ENCODE measurements at places on chromosomes 7 and 10.

DNA sequence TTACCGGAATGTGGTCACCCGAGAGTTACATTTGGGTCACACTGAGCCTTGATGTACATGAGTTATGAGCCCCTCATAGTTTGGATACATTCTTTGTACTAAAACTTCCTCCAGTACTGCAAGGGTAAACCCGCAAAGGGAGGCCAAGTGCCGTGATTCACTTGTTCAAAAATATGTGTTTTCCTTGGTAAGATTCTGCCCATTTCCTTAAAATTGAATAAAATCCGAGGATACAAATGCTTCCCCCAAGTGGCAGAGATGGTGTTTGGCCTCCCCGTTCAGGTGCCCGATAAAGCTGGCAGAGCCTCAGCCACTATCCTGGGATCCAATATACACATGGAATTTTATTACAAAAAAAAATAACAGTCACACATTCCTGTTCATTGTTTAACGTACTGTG, 268.3 kb downstream of the DIP2C start:
- DNase-seq: no peak

DNA sequence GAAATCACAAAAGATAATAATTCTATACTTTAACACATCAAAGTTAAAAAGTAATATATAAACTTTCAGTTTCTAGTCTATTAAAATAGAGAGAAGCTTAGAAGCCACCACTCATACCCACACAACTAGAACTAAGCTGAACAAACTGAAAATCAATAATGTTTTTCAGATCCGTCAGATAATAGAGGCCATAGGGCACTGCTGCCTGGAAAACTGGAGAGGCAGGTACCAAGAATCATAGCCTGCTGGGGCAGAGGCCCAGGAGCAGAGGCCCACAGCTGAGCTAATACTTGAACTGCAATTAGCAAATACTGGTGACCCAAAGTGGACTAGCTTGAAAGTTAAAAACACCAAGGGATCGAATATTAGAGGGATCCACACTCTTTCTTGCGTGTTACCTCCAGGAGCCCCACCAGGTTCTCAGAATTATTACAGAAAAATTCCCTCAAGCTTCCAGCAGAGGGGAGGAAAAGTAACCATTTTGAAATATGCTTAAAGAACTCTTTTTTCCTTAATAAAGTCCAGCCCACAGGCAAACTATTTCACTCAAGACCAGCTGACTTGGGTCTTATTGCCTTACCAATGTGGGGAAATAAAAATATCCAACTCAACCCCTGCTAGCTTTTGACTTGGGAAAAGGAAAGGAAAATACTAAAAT, 774.1 kb upstream of the IGFBP3 start:
- no peak for DNase-seq

GRCh38 chr10:61779950-61780659, 117.4 kb downstream of the CABCOCO1 start:
- peak; percentile 24 for DNase-seq

DNA sequence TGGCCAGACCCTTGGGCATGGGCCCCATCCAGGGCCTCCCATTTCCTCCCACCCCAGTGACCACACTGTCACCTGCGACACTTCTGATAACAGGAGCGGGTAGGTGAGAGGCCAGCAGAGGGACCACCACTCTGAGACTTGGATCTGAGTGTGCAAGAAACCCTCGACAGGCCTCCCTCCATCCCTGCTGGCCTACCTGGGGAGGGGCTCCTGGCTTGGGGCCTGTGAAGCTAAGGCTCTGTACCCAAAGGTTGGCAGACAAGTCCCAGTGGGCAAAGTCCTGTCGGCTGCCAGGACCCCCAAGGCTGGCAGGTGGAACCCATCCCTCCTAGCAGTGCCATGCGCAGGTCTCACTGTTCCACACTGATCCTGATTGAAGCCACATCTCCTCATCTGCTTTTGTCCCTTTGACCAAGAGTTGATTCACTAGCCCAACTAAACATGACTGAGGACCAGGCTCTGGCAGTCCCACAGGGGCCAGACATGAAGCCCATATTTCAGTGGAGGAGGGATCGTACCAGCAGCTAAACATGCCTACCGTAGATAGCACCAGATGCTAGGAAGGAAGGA, 1.2 kb upstream of the PGAM2 start:
- no peak for DNase-seq

DNA sequence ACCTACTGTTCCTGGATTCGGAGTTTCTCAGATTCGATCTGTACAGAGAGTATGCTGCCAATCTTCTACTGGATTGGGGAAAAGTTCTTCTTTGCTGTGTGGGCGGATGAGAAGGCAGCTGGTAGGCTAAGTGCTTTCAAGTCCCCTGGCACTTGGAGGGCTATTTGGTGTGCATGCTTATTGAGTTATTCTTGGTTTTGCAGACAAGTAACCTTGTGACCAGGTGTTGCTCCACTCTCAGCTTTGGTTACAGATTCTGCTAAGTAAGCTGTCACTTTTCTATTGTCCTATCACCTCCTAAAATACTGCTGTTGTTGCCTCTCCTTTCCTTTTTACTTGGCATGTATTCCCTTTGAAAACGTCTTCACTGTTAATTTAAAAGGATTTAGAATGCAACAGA, 1375.1 kb upstream of the LRRTM3 start:
- no peak for DNase-seq

DNA sequence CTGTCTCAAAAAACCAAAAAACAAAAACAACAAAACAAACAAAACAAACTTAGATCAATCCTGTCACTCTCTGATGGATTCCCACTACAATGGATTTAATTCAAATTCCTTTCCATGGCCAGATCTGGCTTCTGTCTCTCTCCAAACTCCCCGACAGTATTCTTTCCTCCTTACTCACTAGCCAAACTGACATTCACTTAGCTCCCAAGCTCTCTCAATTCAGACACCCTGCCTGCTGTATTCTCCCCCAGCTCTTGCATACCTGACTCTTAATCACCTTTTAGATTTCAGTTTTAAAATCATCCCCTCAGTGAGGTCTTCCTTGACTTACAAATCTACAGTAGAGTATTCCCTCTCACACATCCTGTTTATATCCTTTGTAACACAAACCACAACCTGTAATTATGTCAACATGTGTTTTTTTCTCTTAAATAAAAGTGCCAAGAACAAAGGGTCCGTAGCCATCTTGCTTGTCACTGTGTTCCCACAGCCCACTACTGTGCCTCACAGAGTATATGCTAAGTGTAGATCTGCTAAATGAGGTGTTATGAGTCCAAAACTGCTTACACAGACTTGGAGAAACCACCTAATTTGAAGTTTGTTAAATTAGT, 14.4 kb downstream of the HERPUD2 start:
- DNase-seq: no peak

GRCh38 chr10:131832056-131832685, 68.6 kb upstream of the PPP2R2D start:
- DNase-seq: no peak

- no peak for DNase-seq
Observed at GRCh38 chr7:30413864-30414263, 64.7 kb downstream of the NOD1 start.

- no peak for DNase-seq
Observed at GRCh38 chr7:23964715-23965114, 254.7 kb downstream of the STK31 start.

- DNase-seq: no peak
Observed at GRCh38 chr7:65463184-65463583, 89.5 kb downstream of the ZNF92 start.

DNA sequence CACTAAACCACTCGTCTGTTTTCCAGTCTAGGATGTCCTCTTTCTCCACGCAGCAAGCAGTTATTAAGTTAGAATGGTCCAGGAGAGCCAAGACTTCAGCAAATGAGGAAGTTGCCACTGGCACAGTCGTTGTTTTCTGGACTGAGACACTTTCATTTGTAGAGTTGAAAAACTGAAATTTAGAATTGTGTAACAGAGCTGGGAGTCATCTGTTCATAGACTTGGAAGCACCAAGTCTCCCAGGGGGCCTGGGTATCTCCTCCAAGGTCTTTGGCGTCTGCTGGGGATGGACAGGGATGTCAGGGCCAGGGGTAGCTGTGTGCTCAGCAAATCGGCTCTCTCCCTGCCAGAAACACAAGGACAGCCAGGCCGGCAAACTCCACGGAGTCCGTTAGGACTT, 208.4 kb downstream of the FANK1 start:
- DNase-seq: no peak

DNA sequence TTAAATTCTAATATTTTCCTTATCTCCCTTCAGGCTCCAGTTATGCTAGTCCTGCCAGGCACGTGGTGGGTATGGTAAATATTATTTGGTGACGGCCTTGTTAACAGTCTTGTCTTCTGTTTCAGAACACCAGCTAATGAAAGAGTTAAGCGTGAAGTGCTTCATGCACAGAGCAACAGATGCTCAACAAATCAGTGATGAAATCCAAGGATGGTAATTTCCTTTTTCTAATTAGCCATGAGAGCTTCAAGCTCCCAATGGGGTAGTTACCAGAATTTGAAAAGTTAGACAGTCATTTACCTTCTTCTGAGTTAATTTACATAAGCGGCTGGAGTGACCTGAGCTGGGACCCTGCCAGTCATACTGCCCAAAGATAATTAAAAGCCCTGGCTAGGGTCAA, 1.9 kb upstream of the OTUD1 start:
- no peak for DNase-seq
